ENCODE measurements at places on chromosomes 1 and 21. TPM values are rescaled to one million over a fixed set of nuclear protein-coding genes. Genes with fewer than 3 reads are reported as not detected.

- no peak for DNase-seq
These were observed 1013.8 kb downstream of the PLA2G4A start for GRCh38 chr1:187842406-187843165.

Gene TMEM82
- 4.9 TPM for total RNA-seq

Gene AKR1A1
- total RNA-seq, result 175 TPM

DNA sequence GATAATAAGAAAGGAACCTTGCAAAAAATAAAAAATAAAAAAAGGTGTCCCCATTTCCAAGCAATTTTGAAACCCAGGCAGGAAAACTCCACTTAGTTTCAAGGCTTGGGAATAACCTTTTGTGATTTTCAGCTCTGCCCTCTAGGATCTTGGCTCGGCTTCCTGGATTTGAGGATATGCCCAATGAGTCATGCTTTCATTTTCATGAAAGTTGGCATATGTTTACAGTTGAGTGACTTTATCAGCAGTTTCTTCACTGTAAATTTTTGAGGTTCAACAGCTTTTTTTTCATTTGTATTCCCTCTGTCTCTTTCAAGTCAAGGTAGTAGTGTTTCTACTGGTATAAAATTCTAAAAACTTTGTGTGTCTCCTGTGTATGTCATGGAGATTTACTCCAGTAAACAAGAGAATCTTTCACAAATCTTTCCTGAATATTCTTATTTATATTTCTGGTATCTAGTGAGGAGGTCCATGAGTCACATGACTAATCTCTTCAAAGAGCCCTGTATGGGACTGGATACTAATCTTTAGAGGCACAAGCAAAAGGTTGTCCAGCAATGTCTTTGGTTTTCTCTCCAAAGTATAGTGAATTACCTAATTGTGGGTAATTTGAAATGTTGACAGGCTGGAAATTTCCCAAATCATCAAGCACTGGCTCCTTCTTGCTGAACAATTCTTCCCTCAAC lies 335.3 kb downstream of the BRINP2 start:
- DNase-seq, result no peak

Gene MAP3K21
- 11.9 TPM for total RNA-seq

Gene KCNJ6
- total RNA-seq, result 0.12 TPM

DNA sequence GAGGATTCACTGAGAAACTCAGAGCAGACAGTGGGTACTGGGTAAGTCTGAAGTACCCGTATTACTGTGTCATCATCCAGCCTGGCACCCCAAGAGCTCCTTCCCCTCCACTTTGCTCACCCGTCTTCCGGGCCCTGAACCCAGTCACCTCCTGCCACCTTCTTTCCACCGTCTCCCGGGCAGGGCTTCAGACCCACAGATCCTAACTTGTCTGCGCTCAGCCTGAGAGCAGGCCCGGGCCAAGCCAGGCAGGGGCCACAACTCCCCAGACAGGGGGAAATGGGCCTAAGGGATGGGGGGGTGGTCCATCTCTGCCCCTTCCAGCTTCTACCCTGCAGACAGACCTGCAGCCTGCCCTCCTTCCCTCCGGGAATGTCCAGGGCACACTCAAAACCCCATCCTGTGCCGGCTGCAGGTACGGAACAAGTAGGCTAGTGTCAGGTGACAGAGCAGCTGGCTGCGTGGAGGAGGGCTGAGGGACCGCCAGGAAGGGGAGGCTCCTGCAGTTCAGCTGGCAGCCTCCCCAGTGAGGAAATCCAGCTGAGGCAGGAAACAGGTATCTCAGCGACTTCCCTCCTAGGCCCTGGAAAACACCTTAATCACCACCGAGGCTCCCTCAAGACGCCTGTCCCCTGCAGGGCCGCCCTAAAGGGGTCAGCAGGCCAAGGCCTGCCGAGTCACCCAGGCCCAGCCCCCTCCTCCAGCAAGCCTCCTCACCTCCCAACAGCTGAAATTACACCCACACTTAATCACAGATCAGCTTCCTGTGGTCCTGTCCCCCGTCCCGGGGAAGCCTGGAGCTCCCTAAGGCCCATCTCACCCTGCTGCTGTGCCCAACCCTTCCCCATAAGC lies 3.5 kb downstream of the HSPG2 start:
- DNase-seq, result peak; percentile 73

Gene MAN1A2
- 51.3 TPM for total RNA-seq

Gene HMCN1
- 3.7 TPM for total RNA-seq

- no peak for DNase-seq
These were observed 16.5 kb upstream of the PIGV start for GRCh38 chr1:26771285-26771642.

- no peak for DNase-seq
These were observed 3.3 kb downstream of the USP24 start for GRCh38 chr1:55211863-55212262.

DNA sequence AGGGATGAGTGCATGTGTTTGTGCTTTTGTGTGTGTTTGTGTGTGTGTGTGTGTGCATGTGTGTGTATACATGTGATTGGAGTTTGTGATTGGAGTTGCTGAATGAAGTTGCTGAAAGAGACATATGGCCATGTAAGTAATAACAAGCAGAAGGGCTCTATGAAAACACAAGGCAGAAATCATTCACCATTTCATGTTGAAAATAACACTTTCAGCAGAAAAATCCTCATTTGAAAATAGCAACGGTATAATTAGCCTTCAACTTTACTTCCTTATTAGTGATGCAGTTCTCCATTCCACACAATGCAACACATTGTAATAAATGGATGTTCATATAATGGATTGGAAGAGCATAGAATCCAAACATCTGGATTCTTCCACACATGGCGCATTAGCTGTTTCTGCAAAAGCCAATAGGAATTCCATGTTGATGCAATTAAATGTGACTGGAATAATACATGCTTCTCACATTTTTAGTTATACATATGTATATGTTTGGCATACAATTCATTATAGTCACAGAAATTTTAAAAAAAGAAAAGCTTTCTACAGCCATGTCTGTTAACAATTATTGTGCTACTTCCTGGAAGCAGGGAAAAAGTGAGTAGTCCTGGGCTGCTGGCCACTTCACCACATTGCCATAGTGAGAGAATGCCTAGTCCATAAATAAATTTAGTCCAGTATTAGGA lies 538.0 kb downstream of the LTN1 start:
- no peak for DNase-seq

DNA sequence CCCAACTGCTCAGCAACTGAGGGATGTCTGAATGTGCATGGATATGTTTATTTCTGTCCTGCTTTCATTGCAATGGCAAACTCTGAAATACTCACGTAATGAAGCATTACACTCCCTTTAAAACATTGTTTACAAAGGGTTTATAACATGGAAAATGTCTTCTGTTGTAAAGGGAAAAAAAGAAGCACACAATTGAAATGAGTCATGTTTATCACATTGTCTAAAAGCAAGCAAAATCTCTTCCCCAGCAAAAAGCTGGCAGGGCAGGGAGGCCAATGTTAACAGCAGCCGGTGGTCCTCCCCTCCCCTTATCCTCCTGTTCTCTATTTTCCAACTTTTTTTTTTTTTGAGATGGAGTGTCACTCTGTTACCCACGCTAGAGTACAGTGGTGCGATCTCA lies 3.9 kb upstream of the EFNA1 start:
- no peak for DNase-seq

DNA sequence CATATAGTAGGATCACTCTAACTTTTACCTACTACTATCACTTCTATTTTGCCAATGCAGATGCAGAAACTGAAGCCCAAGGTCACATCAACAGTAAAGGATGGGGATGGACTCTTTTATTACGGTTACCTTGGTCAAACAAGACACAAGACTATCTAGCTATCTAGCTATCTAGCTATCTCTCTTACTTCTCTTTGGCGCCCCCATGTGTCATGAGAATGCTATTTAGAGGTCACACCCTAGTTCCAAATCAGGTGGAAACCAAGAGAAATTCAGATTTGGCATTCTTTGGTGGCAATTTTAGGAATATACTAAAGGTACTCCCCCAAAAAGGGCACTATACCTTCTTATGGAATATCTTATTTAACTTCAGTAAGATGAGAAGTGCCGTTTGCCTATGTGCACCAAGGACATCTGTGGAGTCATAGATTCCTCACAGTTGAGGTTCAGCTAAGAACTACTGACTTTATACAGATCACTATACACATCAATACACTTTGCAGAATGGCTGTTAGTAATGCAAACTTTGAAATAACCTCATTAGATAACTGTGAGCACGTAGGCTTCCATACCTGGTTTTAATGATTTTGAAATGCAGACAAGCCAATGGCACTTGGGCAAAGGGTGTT lies 6.7 kb downstream of the ZNF648 start:
- peak; percentile 47 for DNase-seq

GRCh38 chr1:199858856-199859255 lies 168.7 kb upstream of the NR5A2 start:
- DNase-seq, result no peak

- no peak for DNase-seq
These were observed 34.9 kb upstream of the TACSTD2 start for GRCh38 chr1:58611861-58612385.

GRCh38 chr1:159089184-159089791 lies 12.7 kb upstream of the AIM2 start:
- DNase-seq, result no peak

DNA sequence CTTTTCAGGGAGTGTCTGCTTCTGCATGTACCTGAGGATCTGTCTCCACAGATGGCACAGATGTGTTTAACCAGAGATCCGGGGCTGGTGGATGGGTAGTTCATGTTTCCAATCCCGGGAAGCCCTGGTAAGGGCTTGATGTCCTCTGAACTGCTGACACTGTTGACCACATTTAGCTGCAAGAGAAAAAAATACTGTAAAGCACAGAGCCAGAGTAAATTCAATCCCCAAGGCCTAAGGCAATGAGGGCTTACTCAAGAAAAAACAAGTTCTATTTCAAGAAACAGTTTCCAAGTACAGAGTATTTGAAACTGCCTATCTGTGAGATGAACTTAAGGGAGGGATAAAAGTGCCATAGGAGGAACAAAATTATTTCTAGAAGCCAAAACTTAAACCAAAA lies 25.1 kb downstream of the RXRG start:
- DNase-seq, result no peak

- no peak for DNase-seq
These were observed 1.7 kb downstream of the ANP32E start for GRCh38 chr1:150234309-150234565.

- no peak for DNase-seq
These were observed 13.6 kb upstream of the OTUD7B start for GRCh38 chr1:150024156-150024555.

Gene TRAF3IP3
- 8.9 TPM for total RNA-seq

DNA sequence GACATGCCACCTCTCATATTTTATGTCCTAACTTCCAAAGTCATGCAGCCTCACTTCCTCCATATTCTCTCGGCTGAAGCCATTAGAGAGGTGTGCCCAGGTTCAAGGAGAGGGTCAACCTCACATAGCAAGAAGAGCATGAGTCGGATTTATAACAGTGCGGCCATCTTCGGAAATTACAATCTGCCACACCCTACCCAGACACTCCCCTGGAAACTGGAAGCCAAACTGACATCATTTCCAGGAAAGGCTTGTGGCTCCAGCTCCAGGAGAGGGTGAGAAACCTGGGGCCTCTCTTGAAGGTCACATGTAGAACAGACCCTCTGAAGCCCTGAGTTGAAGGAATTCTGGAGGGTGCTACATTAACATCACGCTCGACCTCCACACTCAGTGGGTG lies 73.5 kb downstream of the RRAGC start:
- no peak for DNase-seq

Gene SHE
- total RNA-seq, result 6.2 TPM

All from mucosa of gallbladder (tissue), 1 donor.